ENCODE measurements at places on chromosomes 12 and 14. TPM values are rescaled to one million over a fixed set of nuclear protein-coding genes. Genes with fewer than 3 reads are reported as not detected.

The LRR1 gene
- total RNA-seq, result 16.8 TPM

The EID3 gene
- total RNA-seq, result 4.1 TPM

The LRP1-AS gene
- not detected for total RNA-seq

The BEST3 gene
- total RNA-seq, result 0.09 TPM

The RIMBP2 gene
- total RNA-seq, result not detected

The CCDC197 gene
- total RNA-seq, result not detected

The WNT5B gene
- total RNA-seq, result 0.27 TPM

The PLEKHH1 gene
- 0.38 TPM for total RNA-seq

The ADAM21 gene
- 0.18 TPM for total RNA-seq

The TAS2R9 gene
- 0.09 TPM for total RNA-seq

The INSM2 gene
- not detected for total RNA-seq

The RPGRIP1 gene
- total RNA-seq, result not detected

The PCK2 gene
- total RNA-seq, result 17.4 TPM

The IL26 gene
- total RNA-seq, result not detected

The SLC6A12 gene
- total RNA-seq, result not detected

The EIF5 gene
- total RNA-seq, result 129 TPM

The SRGAP1 gene
- 2.0 TPM for total RNA-seq

The PPTC7 gene
- total RNA-seq, result 12.3 TPM

The L3HYPDH gene
- total RNA-seq, result 52.4 TPM

The OR4E2 gene
- total RNA-seq, result not detected

The MYO1H gene
- not detected for total RNA-seq

The LPCAT3 gene
- 5.4 TPM for total RNA-seq

The ARPC3 gene
- 241 TPM for total RNA-seq

The PLD4 gene
- total RNA-seq, result under 0.01 TPM

The RFLNA gene
- 32.5 TPM for total RNA-seq

The RPL10L gene
- total RNA-seq, result not detected

The LTB4R gene
- total RNA-seq, result 3.3 TPM

The BIN2 gene
- total RNA-seq, result not detected

The NDUFB1 gene
- 154 TPM for total RNA-seq

The DPF3 gene
- 18.5 TPM for total RNA-seq

The TPPP2 gene
- total RNA-seq, result not detected

The DCN gene
- 21.3 TPM for total RNA-seq

The MTERF2 gene
- total RNA-seq, result 8.1 TPM

The FERMT2 gene
- 91.8 TPM for total RNA-seq

The KCNJ8 gene
- total RNA-seq, result not detected

The ANKS1B gene
- total RNA-seq, result 0.09 TPM

The CMTM5 gene
- total RNA-seq, result not detected

The MLF2 gene
- 83.2 TPM for total RNA-seq

The ENDOU gene
- total RNA-seq, result not detected

The DENND5B gene
- 8.4 TPM for total RNA-seq

All from endothelial cell of coronary artery (primary cell).